ENCODE measurements at places on chromosomes 11 and 22.

GRCh38 chr11:86678296-86678695 is 5.9 kb upstream of the ME3 start:
- DNase-seq = no peak

- DNase-seq = no peak
Observed at GRCh38 chr22:49344161-49344560, 483.5 kb downstream of the BRD1 start.

GRCh38 chr22:28440592-28441390 is 238.8 kb downstream of the TTC28 start:
- DNase-seq = no peak

- peak; percentile 79 for DNase-seq
Observed at GRCh38 chr11:75532200-75533048, 6.7 kb upstream of the GDPD5 start.

DNA sequence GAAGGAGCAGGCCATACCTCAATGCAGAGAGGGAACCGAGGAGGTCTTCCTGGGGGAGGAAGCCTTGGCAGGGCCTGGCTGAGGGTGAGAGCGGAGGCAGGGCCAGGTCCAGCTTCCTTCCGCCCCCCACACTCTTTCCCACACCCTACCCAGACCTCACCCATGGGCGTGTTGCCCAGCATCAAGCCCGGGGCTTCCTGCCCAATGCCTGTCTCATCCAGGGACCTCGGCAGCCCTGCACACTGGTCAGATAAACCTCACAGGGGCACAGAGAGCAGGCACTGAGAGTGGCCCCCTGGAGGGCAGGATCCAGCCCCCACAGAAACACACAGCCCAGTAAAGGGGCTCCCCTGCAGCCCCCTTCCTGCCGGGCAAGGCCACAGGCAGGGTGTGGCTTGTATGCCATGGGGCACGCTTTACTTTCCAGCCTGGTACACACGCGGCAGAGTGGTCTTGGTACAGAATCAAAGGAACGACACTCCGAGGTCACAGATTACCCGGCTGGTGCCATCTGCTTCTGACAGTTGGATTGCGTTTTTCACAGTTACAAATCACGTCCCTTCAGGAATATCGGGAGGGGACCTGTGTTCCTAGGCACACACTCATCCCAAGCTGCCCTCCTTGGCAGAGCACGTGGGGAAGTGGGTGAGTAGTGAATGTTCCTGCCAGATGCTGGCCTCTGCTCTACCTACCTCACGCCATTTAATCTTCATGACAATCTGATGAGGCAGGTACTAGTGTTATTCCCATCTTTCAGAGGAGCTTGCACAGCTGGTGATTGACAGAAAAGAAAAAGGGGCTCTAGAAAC is 20.0 kb upstream of the CD5 start:
- DNase-seq = no peak

- no peak for DNase-seq
Observed at GRCh38 chr11:38948392-38948791, 2350.4 kb upstream of the RAG2 start.

DNA sequence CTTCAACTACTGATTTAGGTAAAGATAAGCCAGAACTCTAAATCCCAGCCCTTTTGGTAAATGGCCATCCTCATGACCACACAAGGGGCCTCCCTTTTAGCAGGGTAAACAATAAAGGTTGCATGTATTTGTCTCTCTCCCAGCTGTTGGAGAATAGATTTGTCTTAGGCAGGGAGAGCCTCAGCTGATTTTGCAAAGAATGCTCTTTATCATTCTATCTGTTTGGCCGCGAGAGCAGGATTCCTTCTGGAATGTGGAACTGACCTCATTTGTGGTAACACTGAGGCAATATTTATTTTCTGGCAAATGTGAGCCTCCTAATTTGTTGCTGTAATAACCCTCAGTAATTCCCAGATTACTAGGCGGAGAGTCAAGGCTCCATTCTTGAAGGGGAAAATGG is 15.3 kb downstream of the PTS start:
- no peak for DNase-seq

GRCh38 chr11:109970516-109971183 is 122.5 kb upstream of the ZC3H12C start:
- no peak for DNase-seq

DNA sequence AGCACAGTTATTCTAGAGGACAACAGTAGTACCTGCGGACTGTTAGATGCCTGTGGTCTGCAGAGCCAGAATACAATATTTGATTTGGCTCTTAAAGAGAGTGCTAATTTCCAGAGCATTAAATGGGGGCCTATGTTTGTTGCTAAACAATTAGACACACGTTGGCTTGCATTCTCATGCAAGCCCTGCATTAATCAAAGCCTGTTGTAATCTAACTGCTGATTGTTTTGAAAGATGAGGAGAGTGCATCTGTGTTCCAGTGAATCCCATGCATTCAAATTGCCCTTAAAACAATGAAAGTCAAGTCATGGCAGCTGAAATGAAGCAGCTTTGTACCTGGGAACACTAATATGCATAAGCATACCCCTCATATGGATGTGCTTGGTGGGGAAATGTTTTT is 419.4 kb downstream of the DYNC2H1 start:
- no peak for DNase-seq

DNA sequence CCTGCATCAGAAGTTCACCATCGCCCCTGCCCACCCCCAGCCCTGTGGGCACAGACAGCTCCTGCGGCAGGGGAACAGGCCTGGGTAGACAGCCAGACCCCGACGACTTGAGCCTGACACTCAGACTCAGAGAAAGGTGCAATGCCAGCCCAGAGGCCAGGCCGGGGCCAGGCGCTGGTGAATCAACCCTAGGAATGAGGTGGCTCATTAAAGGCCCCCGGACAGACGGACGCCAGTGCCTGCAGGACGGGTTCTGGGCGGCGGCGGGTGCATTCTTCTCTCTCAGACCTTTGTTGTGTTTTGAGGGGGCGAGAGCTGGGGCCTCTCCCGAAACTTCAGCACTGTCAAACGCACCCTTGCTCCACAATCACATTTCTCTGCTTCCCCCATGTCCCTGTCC is 5.6 kb downstream of the OVOL1 start:
- DNase-seq = no peak

GRCh38 chr11:72704028-72704782 is 30.0 kb upstream of the PDE2A start:
- DNase-seq = no peak

DNA sequence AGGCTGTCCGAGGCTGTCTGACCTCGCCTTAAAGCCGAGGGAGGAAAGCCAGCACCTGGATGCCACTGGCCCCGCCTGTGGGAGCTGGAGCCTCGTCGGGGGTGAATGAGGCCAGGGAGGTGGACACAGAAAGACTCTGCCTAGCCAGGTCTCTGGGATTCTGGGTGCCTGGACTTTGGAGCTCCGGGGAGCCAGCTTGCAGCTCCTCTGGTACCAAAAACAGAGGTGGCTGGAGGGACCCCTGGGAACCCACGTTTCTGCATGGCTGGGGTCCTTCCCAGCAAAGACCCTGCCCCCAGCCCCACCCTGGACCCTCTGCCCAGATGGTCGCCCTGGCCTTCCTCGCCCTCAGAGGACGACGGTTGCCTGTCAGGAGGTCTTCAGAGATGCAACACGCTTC is 239.7 kb downstream of the BRD1 start:
- no peak for DNase-seq

DNA sequence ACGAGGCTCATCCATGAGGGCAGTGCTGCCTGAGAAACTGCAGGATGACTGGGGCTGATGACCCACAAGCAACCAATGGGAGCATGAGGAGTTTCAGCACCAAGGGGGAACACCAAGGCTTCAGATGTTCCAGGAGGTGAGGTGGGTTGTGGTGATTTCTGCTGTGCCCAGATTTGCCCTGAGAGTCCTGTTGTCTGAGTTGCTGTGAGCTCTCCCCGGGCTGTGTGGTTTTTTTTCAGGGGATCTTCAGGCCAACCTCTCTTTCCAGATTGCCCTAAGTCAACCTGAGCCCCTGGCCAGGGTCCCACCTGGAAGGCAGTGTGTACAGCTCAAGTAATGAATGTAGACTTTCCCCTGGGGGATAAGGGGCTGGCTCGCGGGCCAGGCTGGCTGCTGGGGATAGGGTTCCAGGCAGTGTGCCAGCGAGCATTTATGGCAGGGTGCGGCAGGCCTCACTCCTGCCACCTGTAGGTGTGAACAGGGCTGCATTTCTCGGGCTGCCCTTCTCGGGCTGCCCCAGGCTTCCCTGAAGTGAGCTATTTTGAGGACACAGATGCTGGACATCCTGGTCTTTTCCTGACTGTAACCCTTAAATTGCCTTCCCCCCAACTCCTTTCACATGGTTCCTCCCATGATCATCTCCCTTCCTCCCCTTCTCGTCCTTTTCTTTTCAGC is 9.8 kb downstream of the SLC22A6 start:
- no peak for DNase-seq

GRCh38 chr22:42768385-42769035 is 47.8 kb upstream of the A4GALT start:
- no peak for DNase-seq

DNA sequence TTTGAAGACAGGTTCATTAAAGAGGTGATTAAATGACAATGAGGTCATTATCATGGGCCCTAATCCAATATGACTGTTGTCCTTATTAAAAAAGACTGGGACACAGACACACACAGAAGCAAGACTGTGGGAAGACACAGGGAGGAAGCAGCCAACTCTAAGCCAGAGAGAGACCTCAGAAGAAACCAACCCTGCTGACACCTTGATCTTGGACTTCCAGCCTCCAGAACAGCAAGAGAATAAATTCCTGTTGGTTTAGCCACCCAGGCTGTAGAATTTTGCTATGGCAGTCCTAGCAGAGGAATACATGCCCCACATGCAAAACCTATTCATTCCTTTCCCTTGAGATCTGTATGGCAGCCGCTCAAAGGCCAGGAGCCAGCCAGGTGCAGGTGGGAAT is 35.6 kb upstream of the CACNG2 start:
- DNase-seq = no peak

DNA sequence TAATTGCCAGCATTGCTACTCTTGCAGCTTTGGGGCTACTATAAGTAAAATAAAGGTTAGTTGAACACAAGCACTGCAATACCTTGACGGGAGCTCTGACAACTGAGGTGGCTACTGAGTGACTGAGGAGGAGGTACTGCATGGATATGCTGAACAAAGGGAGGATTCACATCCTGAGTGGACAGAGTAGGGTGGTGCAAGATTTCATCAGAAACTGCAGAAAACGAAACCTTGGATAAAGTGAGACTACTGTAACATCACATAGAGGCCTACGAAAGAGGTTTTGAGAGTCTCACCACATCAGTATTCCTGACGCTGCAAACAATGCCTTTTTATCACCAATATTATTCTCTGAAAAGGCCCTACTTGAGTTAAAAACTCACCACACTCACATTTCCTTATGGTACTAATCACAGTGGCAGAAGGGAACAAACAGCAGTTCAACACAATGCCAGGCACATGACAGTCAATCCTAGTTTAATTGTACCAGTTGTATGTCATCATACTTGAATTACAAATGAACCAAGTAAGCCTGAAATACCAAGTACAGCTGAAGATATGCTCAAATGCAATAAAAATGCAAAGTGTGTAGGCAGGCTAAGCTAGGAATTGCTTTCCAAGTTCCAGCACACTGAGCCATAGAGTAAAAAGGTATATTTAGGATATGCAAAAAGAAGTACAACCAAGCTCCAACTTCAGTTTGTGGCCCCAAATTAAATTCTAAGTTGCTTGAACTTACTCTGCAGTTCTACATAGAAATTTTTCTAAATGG is 4.0 kb upstream of the GPR83 start:
- DNase-seq = no peak

GRCh38 chr11:45079075-45079444 is 67.4 kb upstream of the PRDM11 start:
- peak; percentile 82 for DNase-seq

DNA sequence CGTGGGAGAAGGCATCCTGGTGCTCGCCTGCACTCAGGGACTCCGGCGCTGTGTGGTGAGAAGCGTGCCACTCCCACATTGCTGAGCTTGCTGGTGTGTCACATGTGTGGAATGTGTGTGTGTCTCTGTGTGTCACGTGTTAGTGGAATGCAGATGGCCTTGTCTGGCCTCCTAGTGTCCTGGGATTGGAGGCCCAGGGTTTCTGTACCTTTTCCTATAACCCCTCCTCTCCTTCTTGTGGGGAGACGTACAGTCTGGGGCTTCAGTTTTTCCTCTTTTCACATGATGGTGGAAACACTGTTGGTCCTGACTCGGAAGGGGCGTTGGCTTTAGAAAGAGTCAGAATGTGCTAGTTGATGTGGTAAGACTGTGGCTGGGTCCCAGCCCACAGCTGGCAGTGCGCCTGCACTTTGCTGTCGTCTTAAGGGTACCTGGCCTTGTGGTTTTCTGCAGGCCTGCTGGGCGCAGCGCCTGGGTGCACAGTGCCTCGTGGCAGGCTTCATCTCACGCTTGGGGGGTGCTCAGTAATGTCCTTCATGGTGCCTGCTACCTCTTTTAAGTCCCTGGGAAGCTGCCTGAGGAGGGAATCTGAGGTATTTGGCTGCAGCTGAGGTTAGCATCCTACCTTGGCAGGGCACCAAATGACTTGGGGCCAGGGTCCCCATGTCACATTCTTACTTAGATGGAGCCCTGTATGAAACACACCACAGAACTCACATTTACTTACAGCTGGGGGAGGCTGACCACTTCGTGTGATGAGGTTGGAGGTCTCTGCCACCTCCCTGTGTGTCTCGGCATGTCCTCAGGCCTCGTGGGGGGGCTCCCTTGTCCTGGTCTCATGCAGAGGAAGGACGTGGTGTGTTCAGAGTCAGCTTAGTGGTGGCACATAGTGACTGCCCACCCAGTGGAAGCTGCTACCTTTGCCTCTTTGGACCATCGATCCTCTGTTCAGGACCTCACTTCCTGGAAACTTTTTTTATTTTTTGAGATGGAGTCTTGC is 61.9 kb downstream of the MED15 start:
- no peak for DNase-seq

DNA sequence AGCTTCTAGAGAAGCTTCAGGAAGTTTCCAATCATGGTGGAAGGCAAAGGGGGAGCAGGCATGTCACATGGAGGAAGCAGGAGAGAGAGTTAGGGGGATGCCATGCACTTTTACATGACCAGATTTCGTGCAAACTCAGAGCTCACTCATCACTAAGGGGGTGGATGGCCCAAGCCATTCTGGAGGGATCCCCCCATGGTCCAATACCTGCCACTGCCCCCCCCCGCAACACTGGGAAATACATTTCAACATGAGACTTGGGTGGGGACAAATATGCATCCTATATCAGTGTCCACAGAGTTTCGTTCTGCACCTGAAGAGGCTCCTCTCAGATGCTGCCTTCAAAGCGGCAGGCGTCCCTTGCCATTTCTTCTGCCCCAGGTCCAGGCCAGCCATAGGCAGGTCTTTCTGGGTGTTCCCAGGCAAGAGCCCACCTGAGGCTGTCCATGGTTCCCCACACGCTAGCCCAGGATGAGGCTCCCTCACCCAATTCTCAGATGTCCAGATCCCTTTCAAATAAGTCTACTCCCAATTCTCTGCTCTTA is 1344.3 kb downstream of the TBC1D22A start:
- no peak for DNase-seq

All from D721Med (cell line).